ENCODE measurements at places on chromosomes 11 and 22.

GRCh38 chr22:45997077-45997776 lies 20.3 kb upstream of the WNT7B start:
- peak; percentile 97 for DNase-seq

GRCh38 chr11:47980907-47981621 lies 705 bp downstream of the PTPRJ start:
- peak; percentile 70 for DNase-seq

DNA sequence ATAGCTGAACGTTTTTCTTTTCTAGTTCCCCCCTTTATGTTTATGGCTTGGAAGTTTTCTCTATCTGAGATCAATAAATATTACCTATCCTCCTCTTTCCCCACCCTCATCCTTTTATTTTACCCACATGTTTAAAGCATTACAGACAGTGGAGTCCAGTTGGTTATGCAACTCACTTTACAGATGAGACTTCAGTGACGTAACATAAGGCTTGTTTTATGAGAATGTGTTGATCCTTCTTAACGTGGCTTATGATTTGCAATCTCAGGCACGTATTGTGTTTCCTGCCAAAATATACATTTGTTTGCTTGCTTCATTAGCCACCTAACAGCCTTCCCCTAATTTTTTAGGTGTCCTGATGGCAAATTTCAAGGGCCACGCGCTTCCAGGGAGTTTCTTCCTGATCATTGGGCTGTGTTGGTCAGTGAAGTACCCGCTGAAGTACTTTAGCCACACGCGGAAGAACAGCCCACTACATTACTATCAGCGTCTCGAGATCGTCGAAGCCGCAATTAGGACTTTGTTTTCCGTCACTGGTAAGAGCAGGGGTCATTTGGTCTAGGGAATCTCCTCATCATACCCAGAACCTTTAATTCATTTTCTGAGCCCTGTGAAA lies 36.6 kb downstream of the TMEM45B start:
- DNase-seq, result no peak

- DNase-seq, result no peak
Measured at GRCh38 chr11:3146612-3147256, 18.4 kb downstream of the OSBPL5 start.

- DNase-seq, result no peak
Measured at GRCh38 chr22:26416670-26417276, 12.3 kb upstream of the ASPHD2 start.

DNA sequence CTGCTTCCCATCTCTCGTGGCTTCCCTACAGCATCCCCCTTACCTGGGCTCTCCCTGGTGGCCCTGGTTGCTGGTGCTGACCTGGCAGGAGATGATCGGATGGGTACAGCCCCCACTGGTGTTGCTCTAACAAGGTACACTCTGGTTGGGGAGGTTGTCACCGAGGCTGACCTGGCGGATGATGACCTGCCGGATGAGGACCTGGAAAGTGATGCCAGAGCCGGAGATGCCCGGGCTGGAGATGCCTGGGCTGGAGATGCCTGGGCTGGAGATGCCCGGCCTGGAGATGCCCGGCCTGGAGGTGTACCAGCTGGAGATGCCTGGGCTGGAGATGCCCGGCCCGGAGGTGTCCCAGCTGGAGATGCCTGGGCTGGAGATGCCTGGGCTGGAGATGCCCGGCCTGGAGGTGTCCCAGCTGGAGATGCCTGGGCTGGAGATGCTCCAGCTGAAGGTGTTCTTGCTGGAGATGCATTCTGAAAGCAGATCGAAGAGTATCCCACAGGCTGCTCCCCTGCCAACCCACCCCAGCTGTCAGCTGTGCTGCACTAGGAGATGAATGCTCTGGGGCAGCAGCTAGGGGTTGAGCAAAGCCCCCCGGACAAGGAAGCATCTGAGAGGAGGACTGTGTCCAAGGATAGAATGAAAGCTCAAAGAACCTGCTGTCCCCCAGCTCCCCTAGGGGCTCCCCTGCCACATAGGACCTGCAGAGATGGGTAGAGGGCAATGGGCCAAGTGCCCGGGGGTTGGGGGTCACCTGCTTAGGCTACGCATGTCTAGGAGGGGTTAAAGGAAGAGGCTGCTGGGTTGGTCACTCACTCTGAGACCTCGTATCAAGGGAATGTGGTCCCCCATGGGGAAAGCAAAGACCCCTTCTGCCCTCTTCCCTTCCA lies 10.6 kb downstream of the TMPRSS13 start:
- peak; percentile 10 for DNase-seq

DNA sequence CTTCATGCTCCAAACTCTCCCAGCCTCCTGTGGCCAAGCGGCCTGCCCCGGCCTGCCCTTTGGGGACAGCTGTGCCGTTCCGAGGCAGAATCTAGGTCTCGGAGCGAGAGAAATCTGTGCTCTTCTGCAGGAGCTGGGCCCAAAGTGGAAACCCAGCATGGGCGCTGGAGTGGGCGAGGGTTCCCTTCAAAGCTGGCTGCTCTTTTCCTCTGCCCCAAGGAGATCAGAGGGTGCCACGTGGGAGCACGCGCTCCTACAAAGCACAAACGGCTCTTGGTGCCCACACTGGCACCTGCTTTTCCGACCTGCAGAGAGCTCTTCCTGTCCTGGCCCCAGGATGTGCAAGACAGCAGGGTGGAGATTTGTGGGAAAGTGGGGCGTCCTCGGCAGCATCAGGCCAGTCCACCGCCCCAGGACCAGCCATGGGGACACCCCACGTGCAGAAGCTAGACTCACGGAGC lies 6.9 kb downstream of the OSBPL5 start:
- DNase-seq, result no peak

GRCh38 chr11:102716527-102716926 lies 8.2 kb downstream of the MMP8 start:
- no peak for DNase-seq

GRCh38 chr22:21025266-21025665 lies 7.1 kb downstream of the SLC7A4 start:
- no peak for DNase-seq

DNA sequence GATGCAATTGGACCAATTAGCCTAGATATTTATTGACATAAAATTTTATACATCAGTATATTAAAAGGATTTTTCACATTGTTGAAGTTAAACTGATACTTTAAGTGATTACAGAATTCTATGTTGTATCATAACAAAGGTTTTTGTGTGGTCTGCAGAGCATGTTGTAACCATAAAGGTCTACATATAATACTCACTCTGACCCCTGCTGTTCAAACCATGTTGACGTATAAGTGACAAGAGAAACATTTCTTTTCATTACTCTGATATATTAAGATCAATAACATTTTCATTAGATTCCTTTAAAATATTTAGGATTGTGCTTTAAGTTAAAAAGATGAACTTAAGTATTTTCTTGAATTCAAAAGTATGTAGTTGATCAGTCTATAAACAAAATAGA lies 63.9 kb downstream of the GAS2 start:
- DNase-seq, result no peak

GRCh38 chr11:43830928-43831440 lies 49.6 kb upstream of the ALKBH3 start:
- no peak for DNase-seq

GRCh38 chr22:38870312-38870741 lies 1.7 kb downstream of the CBX6 start:
- peak; percentile 92 for DNase-seq

GRCh38 chr11:65574811-65575567 lies 864 bp upstream of the EHBP1L1 start:
- no peak for DNase-seq

- no peak for DNase-seq
Measured at GRCh38 chr11:28026634-28027290, 81.2 kb downstream of the KIF18A start.

DNA sequence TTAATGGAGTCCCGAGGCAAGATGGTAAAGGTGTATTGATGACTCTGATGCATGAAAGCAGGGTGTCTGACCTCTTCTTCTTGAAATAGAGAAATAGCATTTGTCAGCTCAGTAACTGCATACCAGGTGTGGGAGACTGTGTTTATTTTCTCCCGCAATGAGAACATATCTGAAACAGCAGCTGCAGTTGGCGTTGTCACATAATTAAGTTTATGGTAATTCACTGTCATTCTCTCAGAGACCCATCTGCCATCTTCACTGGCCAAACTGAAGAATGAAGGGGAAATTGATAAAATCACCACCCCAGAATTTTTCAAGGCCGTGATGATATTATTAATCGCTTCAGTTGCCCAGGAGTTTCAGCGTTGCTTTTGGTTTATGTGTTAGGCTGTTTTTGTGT lies 20.1 kb upstream of the MCHR1 start:
- DNase-seq, result no peak

- peak; percentile 29 for DNase-seq
Measured at GRCh38 chr11:64687643-64688533, 35.1 kb downstream of the NRXN2 start.

GRCh38 chr11:30730011-30730410 lies 143.9 kb upstream of the MPPED2 start:
- DNase-seq, result no peak

DNA sequence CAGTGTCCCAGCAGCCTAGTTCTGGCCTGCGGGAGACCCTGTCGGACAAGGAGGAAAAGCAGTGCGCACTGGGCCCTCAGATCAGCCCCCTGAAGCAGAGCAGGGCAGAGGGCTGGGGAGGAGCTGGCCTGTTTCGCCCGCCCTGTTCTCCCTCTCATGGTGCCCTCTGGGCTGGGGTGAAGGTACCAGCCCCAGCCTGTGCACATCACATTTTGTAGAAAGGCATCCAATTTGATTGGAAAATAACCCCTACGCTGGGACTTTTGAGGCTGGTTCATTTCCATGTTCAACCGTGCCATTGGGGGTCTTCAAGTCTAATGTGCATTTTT lies 832 bp upstream of the NAP1L4 start:
- DNase-seq, result no peak

DNA sequence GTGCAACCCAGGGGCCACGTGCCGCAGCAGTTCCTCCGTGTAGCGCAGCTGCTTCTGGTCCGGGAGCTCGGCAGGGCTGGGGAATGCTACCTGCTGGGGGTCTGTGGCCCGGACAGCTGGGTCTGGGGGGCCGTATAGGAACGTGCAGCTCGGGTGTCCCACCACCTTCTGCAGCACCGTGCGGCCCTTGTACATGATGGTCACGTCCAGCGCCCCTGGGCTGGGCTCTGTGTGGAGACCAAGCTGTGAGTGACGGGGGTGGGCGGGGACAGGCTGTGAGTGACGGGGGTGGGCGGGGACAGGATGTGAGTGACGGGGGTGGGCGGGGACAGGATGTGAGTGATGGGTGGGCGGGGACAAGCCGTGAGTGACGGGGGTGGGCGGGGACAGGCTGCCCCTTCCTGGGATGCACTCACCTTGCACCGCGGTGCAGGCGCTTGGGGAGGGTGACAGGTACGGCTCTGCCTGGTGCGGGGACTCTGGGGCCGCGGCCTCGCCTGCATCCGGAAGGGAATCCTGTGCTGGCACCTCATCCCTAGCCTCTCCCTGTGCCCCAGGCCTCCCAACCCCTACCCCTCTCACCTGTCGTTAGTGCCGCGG lies 2.3 kb downstream of the IRF7 start:
- peak; percentile 39 for DNase-seq

- no peak for DNase-seq
Measured at GRCh38 chr11:85758026-85758425, 52.9 kb downstream of the SYTL2 start.
